ENCODE measurements at places on chromosomes 1 and 21.
A peak's percentile ranks its signal among the peaks of the same experiment; 100 is the strongest.

DNA sequence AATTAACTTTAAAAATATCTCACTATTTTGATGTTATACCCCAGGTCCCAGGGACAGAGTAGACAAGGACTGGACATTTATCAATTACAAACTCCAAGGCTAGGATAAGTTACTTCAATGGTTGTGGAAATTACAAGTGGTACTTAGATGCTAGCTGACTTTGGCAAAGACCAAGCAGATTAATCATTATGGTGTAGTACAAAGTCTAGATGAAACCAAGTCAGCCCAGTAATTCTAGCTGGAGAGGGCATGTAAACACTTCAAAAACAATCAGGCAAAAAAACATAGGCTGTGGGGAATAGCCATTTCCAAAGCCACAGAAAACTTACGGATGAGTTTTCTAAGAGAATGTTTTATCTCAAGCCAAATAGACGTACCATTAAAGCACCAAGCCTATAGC lies 124.5 kb downstream of the TSEN15 start:
- no peak for DNase-seq

- peak; percentile 64 for DNase-seq
Measured at GRCh38 chr1:45205910-45206721, at the start of gene ZSWIM5. Gene ZSWIM5 (minus strand): TSS chr1:45206605. CDS start chr1:45206350, 255 bp downstream.

GRCh38 chr1:109369167-109369746 lies 28.5 kb downstream of the SORT1 start:
- DNase-seq = peak; percentile 51

DNA sequence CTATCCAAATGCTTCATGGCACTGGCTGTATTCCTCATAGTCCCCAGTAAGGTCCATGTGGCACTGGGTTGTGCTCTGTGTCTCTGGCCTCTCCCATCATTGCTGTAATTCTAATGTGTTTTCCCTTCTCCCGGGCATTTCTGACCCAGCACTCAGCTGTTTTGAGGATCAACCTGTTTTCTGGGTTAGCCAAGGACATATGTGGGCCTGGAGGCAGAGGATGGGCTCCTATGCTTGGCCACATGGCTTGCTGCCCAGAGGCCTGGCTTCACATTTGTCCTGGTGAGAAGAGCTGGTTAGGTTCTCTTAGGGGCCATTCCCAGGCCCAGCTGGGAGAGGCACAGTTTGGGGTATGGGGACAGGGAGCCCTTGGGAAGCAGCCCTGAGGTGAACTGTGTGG lies 103.1 kb downstream of the FAM78B start:
- DNase-seq = no peak

DNA sequence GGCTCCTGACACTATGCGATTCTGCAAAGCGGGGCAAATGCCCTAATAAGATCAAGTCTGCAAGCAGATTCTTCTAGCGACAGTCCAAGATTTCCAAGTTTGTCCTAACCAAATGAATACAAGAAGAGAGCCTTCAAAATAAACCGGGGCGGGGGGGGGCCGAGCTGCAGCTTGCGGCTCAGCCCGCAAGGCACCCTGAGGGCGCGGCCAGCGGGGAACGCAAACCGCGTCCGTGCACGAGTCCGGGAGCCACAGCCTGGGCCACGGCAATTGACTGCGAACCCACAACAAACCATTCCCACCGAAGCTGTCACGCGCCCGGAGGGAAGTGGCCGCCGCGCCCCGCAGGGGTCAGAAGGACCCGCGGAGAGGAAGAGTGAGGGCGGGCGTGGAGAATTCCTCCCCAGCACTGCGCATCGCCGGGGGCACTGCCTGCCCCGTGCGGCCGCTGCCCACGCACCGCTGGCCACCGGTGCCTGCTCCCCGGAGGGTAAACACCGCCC lies 687 bp downstream of the TGFBR3 start:
- DNase-seq = peak; percentile 50

DNA sequence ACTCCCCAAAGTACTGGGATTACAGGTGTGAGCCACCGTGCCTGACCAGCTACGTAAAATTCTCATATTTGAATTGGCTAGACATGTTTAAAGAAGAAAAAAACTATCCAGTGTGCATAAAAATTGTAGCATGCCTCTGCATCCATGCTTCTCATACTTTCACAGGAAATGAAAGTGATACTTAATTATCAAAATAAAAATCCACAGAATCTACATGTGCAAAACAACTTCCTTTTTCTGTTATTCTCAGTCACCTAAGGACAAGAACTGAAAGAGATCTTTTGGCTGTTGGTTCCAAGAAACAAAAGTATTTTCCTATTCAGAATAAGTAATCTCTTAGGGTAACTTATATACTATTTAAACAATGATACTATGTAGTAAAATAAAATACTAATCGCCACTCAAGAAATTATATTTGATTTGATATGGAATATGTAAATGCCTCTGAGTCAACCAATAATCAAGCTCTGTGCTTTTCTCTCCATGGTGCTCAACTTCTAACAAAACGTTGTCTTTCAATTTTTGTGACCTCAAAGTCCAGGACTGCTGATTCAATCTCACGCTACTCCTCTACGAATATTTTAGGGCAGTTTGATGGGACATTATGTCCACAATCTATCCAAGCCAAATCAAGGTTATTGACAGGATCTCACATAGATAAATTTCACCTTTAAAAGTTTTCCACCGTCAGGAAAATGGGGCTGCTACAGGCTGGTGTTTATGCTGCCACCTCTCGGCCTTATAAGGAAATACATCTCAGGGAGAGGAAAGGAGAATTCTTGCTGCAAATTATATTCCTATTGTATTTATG lies 102.7 kb downstream of the ZNF281 start:
- peak; percentile 53 for DNase-seq

DNA sequence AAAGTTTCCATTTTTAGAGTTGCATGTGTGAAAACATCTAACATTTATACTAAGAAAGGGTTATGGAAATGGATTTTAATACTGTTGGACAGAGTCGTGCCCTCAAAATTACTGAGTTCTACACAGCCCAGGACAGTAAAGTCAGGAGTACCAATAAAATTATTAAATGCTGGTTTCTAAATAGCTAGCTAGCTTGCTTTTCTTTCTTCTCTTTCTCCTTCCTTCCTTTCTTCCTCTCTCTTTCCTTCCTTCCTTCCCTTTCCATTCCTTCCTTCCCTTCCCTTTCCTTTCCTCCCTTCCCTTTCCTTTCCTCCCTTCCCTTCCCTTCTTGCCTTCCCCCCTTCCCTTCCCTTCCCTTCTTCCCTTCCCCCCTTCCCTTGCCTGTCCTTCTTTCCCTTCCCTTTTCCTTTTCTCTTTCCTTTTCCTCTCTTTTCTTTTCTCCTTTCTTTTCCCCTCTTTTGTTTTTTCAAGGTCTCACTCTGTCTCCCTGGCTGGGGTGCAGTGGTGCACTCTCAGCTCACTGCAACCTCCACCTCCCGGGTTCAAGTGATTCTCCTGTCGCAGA lies 33.9 kb downstream of the YTHDF2 start:
- no peak for DNase-seq

DNA sequence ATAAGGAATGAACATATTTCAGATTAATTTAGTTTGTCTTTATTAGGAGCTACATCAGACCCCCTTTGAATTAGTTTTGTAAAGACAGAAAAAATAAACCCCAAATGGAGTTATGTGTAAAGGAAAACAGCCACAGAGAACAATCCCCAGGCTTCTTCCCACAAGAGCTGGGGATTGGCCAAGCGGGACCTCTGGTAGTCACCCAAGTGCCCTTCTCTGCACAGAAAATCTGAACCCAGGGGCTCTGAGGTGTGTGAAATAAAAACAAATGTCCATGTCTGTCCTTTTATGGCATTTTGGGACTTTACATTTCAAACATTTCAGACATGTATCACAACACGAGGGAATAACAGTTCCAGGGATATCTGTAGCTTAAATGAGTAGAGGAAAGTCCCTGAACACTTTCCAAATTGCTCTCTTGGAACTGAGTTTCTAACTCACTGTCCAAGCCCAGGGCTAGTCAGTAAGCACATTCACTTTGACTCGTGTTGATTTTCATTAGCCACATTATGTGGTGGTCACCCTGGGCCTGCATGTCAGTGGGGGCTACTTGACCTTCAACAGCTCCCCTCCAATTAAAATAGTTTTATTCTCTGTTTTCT lies 22.5 kb downstream of the DPT start:
- DNase-seq = no peak

- DNase-seq = no peak
Measured at GRCh38 chr21:40463176-40463575, 383.8 kb downstream of the DSCAM start.

- DNase-seq = no peak
Measured at GRCh38 chr21:36023092-36023480, 37.2 kb downstream of the SETD4 start.

GRCh38 chr1:43506233-43506632 lies 24.4 kb upstream of the PTPRF start:
- DNase-seq = no peak

DNA sequence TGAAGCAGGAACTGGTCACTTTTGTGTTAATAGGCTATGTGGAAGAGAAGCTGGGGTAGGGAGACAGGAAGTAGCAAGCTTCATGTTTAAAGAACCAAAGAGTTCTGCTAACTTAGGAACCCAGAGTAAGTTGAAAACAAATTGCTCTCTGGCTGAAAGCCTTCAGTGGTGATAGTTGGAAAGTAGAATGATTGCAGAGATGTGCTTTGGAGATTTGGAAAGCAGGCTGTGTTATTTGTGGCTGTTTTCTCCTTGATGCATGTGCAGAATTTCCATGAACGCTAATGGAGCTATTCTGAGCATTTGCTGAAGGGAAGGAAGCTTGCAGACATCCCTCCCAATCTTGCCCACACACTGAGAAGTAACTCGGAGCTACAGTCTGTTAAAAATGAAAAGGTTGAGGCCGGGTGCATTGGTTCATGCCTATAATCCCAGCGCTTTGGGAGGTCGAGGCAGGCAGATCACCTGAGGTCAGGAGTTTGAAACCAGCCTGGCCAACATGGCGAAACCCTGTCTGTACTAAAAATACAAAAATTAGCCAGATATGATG lies 45.7 kb downstream of the TCEANC2 start:
- no peak for DNase-seq

DNA sequence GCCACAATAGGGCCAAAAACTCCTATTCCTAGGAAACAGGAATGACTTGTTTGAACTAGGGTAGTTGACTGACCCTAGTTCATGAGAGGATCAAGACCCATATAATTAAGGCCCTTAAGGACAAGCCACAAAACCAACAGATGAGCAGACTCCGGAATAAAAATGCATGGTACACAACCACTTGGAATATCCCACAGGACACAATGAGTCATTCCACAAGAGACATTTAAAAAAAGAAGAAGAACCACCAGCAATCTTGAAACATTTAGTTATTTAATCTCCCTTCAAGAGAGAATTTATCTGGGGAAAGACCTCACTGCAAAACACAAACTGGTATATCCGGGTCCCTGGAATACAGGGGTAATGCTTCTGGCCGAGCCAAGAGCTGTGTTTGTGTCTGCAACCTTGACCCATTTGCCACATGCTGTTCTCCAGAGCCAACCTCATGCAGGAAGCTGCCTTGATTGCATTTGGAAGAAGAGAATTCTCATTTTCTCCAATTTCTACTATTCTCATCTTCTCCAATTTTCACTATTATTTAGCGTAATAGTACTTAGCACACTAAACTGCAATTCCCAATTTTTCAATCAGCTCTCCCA lies 135.5 kb downstream of the TGFBR3 start:
- no peak for DNase-seq

GRCh38 chr1:107141491-107142126 lies 770 bp downstream of the NTNG1 start:
- DNase-seq = peak; percentile 4

DNA sequence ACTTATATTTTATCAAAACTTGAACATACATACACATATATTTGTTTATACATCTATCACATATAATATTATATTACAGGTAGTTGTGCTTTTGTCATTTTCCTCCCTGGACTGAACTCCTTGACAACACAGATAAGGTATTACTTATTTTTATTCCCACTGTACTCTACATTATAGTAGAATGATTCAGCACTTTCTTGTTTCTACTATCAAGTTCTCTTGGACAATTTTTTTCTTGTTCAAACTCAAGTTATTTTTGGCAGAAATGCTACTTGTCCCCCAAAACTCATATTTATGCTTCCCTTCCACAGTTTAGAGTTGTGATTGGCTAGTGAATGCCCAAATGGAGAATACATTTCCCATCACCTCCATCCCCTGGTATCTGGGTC lies 10.8 kb upstream of the PTPRC start:
- no peak for DNase-seq

DNA sequence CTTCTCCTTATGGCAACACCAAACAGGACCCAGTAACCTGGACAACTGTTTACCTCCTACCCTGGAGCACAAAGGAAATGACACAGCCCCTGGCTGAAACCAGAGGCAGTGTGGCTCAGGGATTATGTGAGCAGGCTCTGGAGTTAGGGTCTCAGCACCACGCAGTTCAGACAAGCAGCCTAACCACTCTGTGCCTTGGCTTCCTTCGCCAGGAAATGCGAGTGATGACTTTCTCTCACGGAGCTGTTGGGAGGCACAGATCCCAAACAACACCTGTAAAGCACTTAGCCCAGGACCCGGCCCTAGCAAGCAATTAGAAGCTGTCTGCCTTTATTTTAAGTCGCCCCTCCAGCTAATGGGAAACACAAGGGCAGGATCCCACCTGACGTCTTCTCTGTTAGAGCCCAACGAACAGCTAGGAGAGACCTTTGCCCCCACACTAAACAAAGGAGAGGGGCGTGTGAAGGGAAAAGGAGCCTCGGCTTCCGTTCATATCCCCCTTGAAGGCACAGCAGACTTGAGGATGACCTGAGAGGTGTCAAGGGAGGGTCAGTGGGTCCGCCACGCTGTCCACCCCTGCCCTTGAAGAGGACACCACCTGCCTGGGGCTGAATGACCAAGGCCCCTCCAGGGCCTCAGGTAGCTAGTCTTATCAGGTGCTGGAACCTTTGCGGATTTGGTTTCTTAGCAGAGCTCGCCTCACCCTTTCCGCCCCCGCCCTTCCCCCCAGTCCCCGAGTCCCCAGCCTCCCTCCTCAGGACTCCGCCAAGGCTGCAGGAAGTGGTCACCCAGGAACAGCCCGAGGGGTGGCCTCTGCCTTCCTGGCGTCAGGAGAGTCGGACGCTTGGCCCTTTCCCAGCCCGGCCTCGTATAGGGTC lies 860 bp downstream of the TMEM63A start:
- DNase-seq = peak; percentile 76

DNA sequence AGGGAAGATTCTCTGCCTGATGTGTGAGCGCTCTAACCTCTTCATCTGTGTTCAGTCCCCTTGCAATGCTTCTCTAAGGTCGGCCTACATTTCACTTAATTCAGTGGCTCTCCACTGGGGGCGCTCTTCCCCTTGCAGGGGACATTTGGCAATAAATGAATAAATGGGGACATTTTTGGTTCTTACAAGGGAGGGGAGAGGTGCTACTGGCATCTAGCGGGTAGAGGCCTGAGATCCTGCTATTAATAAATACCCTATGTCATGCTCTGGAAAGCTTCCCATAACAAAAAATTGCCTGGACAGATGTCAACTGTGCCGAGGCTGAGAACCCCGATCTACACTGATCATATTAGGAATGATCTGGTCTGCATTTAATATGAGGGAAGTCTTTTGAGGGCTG lies 25.9 kb upstream of the DNAJC11 start:
- peak; percentile 62 for DNase-seq
